ENCODE measurements at places on chromosomes 6 and 20.

- DNase-seq: no peak
These were observed 37.4 kb downstream of the PNLDC1 start for GRCh38 chr6:159837511-159837910.

DNA sequence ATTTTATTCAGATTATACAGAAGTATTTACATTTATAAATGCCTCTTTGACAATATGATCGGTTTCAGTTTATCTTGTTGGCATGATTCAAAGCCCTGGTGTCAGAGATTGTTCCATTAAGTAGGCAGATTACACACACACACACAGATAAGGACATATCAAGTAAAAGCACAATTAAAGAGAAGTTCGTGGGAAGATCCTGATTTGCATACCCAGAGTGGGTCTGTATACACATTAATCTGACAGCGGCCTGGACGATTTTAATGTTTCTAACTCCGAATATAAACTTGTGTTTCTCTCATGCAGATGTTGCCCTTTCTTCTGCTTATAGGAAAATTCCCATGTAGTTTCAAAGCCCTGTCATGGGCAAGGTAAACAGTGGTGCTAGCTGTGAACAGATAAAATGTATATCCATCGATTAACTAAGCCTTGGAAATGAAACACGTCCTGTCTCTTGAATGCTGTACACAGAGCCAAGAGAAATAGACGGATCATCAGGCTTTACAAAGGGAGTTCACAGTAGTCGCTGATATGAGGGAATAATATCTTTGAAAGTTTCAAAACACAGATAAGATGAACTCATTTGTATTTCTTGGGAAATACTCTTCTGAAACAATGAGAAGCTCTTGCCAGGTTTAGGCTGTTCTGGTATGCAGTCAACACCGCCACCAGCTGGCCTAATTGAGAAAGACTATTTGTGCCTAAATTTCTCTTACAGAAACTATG is 108.2 kb upstream of the GMDS start:
- DNase-seq: peak; percentile 8

GRCh38 chr20:35660122-35660937 is 4.4 kb downstream of the CPNE1 start:
- DNase-seq: no peak

- no peak for DNase-seq
These were observed 18.6 kb downstream of the MTG2 start for GRCh38 chr20:62201173-62202082.

DNA sequence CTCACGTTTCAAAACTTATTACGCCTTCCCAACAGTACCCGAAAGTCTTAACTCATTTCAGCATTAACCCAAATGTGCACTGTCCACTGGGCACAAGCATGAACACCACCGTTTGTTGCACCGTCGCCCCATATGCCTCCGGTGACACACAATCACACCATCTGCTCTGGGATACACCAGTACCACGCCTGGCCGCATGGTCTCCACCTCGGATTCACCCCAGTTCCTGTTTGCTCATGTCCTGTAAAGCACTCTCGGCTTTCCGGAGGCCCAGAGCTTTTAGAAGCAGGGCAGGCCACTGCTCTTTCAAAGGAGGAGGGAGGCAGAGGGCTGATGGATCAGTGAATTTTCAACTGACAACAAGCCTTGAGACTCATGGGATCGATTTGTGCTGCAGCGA is 1570.0 kb upstream of the DEFB115 start:
- no peak for DNase-seq

DNA sequence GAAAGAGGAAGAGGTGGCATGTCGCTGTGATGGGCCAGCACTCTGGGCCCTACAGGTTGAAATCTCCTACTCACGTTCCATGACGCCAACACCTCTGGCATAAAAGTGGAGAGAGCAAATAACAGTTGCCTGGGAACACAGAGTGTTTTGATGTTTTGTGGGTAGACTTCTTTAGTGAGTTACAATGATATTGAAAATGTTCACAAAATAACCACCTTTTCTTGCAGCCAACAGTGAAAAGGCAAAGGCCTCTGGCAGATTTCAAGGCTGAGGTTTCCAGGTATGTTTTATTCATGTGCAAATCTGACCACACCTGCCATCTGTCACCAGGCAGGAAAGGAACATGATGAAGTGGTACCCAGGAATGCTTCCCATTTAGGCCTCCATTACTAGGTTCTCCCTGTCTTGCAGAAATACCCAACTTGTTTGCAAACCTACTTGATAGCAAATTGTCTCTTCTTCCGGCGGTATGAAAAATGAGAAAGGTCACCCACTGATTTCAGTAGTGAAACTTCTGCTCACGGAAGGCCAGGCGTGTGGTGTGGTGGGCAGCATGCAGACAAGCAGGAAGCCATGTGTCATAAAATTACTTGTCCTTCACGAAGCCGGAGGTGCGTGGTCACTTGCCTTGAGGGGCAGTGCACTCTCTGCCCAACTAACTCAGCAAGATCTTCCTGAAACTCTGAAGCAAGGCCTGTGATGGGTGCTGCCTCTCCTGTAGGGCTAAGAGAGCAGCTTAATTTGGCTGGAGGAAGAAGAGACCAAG is 299.1 kb upstream of the PRDM1 start:
- DNase-seq: no peak

DNA sequence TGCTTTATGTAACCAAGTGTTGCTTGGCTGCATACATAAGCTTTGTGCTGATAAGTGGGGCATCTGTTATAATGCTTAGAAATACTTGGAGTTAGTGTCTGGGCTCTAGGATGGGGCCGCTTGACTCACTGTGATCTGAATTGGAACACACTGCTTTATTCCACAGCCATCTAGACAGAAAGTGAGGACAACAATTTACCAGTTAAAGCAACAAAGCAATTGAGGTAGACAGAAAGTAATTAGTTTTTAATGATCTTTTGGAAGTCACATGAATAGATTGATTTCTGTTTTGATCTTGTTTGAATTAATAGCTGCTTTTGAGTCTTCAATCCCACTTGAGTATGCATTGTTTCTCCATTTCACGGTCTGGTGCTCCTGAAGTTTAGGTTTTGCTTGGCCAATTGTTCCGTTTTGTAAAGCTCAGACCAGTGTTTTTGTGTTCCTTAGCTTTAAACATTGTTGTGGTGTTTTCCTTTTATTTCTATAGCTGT is 157.5 kb downstream of the TRMT11 start:
- DNase-seq: no peak

- no peak for DNase-seq
These were observed 29.7 kb upstream of the FAM50B start for GRCh38 chr6:3819161-3820110.

GRCh38 chr6:53055873-53056272 is 9.3 kb upstream of the FBXO9 start:
- DNase-seq: no peak

DNA sequence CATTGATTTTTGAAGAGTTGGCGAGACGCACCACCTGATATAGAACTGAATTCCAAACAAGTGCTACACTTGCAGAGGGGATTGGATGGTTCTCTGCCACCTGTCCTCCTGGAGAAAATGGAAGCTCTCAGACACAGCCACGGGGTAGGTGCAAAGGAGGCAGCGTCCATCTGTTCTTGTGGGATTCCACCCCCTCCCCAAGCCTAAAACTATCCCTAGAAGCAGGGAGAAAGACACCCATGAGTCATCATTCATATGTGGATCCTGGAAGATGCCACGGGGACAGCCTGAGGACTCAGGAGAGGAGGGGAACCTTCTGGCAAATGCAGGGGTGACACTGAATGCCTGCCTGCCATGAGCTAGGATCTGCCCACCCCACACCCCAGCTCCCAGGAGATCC is 171.3 kb upstream of the CST7 start:
- no peak for DNase-seq

DNA sequence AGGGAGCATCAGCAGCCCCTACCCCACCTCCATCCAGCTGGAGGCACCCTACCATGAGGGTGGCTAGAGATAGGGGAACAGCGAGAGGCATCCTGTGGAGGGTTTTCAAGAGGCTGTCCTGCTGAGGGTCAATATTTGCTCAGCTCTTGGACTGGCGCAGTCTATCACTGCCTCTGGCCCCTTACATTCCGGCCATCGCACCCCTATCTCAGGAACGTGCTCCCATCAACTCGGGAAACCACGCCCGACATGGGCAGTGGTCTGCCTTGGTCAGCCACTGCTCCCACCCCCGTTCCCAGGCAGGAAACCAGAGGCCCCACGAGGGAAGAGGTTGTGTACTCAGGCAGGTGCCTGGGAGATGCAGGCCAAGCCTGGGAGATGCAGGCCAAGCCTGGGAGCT is 57.9 kb downstream of the VEGFA start:
- no peak for DNase-seq

- no peak for DNase-seq
These were observed 53.8 kb upstream of the DACT2 start for GRCh38 chr6:168373389-168373788.

- DNase-seq: no peak
These were observed 585 bp upstream of the DSE start for GRCh38 chr6:116369964-116370759.

GRCh38 chr6:74579047-74579446 is 626.8 kb downstream of the COL12A1 start:
- DNase-seq: no peak

GRCh38 chr6:74631564-74631963 is 574.3 kb downstream of the COL12A1 start:
- no peak for DNase-seq

DNA sequence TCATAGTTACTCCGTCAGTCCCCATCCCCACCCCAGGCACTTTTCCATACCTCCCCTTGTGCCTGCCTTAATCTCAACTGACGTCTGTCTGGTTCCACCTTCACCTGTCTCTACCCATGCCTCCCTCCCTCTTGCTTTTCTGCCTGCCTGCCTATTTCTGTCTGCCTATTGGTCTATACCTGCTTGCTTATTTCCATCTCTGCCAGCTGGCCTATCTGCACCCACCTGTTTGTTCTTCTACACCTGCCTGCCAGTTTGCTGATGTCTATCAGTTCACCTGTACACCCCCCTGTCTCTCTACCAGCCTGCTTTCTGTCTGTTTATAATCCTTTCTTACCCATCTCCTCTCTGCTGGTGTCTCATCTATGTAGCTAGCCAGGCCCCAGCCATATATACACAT is 87.5 kb downstream of the RALGAPA2 start:
- no peak for DNase-seq

DNA sequence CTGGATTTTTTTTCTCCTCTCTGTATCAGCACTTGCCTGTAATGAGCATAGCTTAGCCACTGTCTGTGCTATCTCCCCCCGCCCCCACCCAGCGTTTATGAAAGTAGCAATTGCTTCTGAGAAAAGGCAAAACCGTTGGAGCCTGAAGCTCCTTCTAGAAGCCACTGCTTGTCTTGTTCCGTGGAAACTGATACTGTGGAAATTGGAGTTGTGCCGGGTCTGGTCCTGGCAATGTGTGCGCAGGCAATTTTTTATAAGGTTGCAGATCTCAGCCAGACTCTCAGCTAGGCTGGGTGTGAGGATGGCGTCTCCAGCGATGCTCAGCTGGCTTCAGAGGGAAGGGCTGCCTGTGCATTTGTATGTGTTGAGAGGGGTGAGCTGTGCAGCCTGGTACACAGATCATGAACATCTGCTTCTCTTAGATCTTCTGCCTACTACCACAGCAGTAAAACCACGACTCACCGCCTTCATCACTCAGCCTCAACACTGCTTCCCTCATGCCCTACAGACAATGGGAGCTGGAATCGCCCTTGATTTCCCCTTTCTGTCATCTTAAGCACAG is 72.4 kb upstream of the GTSF1L start:
- DNase-seq: no peak

DNA sequence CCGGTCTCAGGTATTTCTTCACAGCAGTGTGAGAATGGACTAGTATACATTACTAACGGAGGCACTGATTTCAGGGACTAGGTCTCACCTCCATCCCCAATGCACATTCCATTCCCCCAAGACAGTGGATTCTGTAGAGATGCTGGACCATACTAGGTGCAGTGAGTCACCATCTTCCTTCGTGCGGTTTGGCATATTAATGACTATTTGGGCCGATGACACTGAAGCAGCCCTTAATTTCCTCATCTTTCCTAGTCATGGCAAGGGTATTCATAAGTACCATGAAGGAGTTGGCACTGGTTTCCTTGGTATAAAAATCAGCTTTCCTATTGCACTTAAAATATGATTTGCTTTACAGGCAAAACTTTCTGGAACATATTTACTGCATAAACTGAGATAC is 121.4 kb upstream of the TRAF3IP2 start:
- no peak for DNase-seq

- DNase-seq: no peak
These were observed 26.5 kb upstream of the MYCT1 start for GRCh38 chr6:152671171-152671570.

Measured in cerebellar nuclear complex (tissue), 1 donor.